Pancreas (tissue), 10 donors: ENCODE measurements at places on chromosomes 4 and X. TPM values are rescaled to one million over a fixed set of nuclear protein-coding genes. Genes with fewer than 3 reads are reported as not detected.

The TFE3 gene
- 9.4 TPM for total RNA-seq

The CD99 gene
- total RNA-seq, result 125 TPM

The APELA gene
- total RNA-seq, result not detected

The AFP gene
- not detected for total RNA-seq

The TCEANC gene
- total RNA-seq, result 3.0 TPM

The MND1 gene
- total RNA-seq, result 0.70 TPM

The SSX2B gene
- not detected for total RNA-seq

The LPAR4 gene
- total RNA-seq, result 0.32 TPM

The SEC24D gene
- total RNA-seq, result 49.6 TPM

The NDUFB11 gene
- total RNA-seq, result 47.9 TPM

The MXRA5 gene
- total RNA-seq, result 4.1 TPM

The TSPAN7 gene
- 10.1 TPM for total RNA-seq

The GPR82 gene
- total RNA-seq, result not detected

The LRIT3 gene
- 0.16 TPM for total RNA-seq

The ZNF518B gene
- total RNA-seq, result 9.9 TPM

The SPANXA1 gene
- not detected for total RNA-seq

The TAB3 gene
- 14.3 TPM for total RNA-seq

The FAM193A gene
- total RNA-seq, result 10.2 TPM

The BEX1 gene
- 21.8 TPM for total RNA-seq

The TENM3 gene
- total RNA-seq, result 6.1 TPM

The TAF7L gene
- total RNA-seq, result not detected
